ENCODE measurements at places on chromosomes 3 and 15. TPM values are rescaled to one million over a fixed set of nuclear protein-coding genes. Genes with fewer than 3 reads are reported as not detected.

DNA sequence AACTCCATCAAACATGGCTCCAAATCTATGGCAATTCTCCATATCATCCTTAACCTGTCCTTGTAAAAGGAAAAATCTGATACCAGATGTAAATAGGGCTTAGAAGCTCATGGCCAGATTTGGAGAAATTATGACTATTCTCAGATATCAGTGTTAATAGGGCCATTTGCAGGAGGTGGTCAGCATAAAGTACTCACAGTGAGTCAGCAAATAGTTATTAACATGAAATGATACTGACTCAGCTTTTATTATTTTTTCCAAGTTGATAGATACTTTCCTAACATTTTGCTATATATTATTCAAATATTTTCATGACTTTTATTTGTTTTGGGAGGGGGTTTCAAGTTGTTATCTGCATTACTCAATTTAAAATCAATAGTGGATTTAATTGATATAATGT, 255.8 kb downstream of the MFSD1 start:
- no peak for DNase-seq

- no peak for DNase-seq
Observed at GRCh38 chr3:122555275-122556071, 8.6 kb downstream of the PARP9 start.

- DNase-seq: no peak
Observed at GRCh38 chr15:55133972-55134371, 62.8 kb downstream of the RSL24D1 start.

The RETNLB gene
- total RNA-seq: not detected

The CHDH gene
- total RNA-seq: 0.28 TPM

All from PC-9 (cell line).